ENCODE measurements at places on chromosomes 13 and 19.

DNA sequence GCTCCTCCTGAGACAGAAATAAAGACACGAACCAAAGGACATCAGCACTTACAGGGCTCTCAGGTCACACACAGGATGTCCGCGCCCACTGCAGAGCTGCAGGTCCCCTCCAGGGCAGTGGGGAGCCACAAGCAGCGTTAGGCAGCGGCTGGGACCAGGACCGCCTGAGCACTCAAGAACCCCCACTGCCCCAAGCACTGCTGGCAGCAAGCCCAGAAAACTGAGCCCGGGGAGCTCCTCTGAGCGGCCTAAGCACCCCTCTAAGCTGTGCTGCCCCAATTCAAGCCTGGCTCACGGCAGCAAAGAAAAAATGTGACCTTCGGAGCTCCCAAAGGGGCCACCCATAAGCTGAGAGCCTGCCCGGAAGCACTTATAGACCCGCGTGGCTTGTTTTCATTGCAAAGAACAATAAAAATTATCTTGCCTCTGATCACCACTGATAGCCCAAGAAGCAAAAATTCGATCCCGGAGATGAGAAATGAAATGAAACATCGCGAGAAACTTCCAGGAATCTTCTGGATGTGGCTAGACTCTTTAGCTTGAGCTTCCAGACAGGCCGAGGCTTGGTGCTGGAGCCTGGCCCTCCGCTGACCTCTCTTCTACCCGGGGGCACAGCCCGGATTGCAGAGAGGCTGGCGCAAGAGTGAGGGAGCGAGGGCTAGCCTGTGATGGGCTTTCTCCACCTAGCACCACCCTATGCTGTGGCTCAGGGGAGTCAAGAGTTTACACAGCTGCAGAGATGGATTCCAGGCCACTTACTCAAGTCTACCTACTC, 6.3 kb downstream of the DPP9 start:
- no peak for DNase-seq

- no peak for DNase-seq
Measured at GRCh38 chr19:17409990-17410389, 4.6 kb upstream of the BST2 start.

- no peak for DNase-seq
Measured at GRCh38 chr19:9849791-9850190, 14.7 kb downstream of the PIN1 start.

DNA sequence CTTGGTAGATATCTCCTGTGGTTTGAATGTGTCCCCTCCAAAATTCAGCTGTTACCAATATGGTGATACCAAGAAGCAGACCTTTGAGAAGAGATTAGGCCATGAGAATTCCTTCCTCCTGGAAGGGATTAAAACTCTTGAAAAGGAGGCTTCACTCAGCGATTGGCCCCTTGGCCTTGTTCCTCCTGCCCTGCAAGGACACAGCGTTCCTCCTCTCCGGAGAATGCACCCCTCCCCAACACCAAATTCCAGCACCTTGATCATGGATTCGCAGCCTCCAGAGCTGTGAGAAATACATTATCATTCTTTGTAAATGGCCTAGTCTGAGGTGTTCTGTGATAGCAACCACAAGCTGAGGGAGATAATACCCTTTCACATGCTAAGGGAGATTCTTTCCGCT, 34.5 kb upstream of the ARHGEF7 start:
- DNase-seq = no peak

GRCh38 chr19:8342316-8342683, 762 bp downstream of the KANK3 start:
- no peak for DNase-seq

DNA sequence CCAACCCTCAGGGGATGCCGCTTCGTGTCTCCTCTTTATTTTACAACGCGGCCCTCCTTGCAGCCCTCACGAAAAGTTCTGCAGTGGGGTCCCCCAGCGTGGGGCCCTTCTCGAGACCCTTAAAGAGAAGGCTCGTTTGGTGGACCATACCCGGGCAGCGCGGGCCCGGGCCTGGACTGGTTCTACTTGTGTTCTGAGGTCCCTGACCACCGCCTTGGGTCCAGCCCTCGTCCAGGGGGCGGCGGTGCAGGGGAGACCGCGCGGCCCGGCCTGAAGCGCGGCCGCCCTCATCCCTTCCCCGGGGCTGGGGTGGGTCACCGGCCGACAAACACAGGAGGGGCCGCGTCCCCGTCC, 400 bp upstream of the SERP2 start:
- DNase-seq = no peak

DNA sequence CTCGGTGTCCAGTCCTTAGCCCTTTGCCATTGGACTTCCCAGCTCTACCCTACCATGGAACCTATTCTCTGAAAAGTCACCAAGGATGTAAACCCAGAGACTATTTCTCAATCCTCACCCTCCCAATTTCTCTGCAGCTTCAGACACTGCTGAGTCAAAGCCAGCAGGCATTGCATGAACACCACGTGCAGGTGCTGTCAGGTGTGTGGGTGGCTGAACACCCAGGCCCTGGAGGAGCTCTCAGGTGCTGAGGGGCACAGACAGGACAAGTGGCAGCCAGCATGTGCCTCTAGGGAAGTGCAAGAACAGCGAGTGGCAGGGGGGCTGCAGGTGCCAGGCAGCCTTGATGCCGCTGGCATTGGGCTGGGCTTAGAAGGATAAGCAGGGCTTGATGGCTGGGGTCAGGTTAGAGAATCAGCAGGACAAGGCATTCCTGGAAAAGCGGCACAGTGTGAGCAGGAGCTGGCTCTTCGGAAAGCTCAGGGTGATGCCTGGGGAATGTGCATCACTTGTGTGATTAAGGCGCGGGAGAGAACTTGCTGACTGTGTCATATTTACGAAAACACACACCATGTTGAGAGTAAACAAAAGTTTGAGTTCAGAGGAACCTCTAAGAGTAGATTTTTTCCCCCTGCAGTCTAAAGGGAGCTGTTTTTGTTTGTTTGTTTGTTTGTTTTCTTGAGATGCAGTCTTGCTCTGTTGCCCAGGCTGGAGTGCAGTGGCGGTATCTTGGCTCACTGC, 83.8 kb downstream of the LNX2 start:
- DNase-seq = no peak

DNA sequence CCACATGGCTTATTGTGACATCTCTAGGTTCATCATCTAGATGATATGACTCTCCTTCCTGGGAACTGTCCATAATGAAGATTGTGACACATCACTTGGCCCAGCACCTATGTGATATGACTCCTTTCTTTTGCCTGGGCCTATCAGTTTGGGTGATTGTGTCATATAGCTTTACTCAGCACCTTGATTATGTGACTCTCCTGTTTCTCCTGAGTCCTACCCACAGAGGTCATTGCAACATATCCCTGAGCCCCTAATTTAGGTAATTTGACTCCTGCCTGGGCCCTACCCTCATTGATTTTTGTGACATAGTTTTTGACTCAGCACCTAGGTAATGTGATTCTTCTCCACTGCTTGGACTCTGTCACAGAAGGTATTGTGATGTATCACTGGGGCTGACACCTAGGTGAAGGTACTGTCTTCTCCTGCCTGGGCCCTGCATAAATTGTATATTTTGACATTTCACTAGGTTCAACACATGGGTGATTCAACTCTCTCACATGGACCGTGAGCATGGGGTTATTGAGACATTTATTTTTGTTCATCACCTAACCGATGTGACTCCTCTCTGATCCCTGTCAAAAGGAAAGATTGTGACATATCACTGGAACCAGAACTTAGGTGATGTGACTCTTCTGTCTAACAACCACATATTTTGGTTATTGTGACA, 26.2 kb upstream of the ZNF254 start:
- DNase-seq = no peak

DNA sequence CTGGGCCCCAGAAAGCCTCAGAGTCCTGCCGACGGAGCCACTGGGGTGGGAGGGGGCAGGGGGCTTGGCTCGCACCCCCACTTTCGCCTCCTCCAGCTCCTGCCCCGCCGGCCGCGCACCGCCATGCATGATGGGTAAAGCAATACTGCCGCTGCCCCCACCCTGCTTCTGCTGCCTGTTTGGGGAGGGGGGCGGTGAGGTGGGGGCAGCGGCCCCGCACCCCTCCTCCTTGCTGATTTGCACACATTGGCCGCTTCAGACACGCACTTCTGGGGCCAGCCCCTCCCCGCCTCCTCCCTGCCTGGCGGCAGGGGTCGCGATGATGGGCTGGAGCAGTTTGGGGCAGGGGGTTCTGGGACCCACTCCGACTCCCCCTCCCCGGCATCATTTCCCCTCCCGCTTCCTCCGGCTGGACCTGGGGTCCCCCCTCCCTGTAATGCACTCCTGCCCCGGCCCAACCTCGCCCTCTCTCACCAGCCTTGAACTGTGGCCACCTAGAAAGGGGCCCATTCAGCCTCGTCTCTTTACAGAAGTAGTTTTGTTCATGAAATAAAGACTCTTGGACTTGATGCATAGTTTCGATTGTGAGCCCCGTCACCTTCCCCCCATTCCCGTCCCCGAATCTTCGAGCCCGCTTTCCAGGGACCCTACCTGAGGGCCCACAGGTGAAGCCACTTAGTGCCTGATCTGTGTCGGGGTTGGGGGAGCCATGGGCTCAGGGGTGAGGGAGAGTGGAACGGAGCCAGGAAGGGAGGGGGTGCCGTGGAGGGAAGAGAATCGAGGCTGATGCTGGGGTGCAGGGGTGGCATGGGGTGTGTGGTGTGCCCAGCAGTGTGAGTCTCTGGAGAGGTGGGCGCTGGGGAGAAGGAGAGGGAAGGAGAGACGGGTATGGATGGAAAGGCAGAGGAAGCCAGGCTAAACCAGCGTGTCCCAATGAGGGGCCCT, 1.4 kb upstream of the HPN start:
- no peak for DNase-seq

- DNase-seq = no peak
Measured at GRCh38 chr19:39308531-39309304, 11.9 kb downstream of the LRFN1 start.

DNA sequence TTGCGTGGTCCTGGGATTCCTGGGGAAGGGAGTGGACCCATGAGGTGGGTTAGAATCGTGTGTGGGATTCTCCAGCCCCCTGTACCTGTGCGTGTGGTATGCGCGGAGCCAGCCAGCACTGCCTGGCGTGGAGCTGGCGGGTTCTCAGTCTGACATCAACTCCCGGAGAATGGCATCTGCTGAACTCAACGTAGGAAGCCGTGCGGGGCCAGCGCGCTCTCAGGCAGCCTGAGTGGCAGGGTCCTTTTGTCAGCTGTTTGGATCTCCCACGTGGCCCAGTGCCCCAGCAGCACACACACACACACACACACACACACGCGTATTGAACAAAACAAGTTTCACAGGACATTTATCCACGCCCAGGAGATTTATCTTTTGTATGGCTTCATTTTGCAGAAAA, 28.1 kb downstream of the ATP4B start:
- DNase-seq = no peak

GRCh38 chr13:44449999-44450821, 76.6 kb downstream of the SERP2 start:
- DNase-seq = no peak

DNA sequence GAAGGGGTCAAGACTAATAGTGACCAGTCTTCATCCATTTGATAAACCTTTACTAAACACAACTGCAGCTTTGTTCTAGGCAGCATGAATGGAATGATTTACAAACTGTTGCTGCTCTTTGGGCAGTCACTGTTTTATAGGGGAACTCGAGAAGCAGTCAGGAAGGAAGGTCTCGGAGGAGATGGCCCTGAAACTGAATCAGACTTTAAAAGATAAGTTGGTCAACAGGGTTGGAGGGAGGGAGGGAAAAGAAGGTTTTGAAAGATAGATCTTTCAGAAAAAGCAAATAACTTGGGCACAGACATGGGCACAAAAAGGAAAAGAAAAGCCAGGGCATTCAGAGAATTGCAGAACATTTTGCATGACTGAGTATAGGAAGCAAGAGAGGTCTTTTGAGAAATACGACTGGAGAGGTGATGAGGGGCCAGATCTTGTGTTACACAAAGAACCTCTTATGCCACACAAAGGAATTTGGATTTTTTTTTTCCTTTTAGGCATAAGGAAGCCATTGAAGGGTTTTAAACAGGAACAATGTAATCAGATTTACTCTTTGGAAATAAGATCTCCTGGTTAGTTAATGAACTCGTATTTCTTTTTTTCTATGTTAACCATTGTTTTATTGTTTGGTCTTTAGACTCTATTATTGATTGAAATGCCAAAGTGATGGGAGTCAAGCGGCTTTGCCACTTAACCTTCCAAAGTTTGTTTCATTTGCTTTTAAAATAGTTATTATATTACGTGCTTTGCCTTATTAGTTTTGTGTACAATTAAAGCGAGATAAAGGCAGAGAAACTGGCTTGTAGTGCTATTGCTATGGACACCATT, 37.5 kb upstream of the SACS start:
- no peak for DNase-seq

DNA sequence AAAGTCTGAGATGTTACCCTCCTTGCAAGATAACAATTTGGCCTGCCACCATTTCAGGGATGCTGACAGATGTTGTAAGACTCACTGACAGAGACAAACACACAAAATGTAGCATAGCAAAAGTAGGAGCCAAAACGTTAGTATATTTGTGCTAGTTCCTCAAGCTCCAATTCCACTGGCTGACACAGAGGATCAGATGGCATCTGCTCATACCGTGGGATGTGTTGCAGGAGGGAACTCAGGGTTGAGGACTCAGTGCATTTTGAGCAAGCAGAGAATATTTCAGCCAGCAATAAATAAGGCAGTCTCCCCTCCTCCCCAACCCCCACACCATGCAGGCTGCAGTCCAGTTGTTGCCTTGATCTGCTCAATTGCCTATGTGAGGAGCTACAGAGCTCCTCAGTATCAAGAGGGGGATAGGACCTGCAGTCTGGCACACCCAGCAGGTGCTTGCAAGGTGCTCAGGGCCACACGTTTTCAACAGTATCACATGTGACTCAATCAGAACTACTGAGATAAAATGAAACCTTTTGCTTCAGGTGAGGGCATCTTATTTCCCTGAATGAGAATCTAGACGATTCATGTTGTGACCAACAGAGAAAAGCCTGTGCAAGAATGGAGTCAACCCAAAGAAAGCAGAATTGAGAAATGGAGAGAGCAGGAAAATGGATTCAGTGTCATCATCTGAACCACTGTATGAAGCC, 23.6 kb upstream of the LRCH1 start:
- no peak for DNase-seq

All from GOT3 (cell line).